ENCODE measurements at places on chromosomes 2 and 18.
A peak's percentile ranks its signal among the peaks of the same experiment; 100 is the strongest.

- no peak for DNase-seq
Observed at GRCh38 chr2:54597153-54597848, 126.2 kb upstream of the EML6 start.

- DNase-seq, result no peak
Observed at GRCh38 chr2:144595279-144595678, 75.4 kb upstream of the ZEB2 start.

DNA sequence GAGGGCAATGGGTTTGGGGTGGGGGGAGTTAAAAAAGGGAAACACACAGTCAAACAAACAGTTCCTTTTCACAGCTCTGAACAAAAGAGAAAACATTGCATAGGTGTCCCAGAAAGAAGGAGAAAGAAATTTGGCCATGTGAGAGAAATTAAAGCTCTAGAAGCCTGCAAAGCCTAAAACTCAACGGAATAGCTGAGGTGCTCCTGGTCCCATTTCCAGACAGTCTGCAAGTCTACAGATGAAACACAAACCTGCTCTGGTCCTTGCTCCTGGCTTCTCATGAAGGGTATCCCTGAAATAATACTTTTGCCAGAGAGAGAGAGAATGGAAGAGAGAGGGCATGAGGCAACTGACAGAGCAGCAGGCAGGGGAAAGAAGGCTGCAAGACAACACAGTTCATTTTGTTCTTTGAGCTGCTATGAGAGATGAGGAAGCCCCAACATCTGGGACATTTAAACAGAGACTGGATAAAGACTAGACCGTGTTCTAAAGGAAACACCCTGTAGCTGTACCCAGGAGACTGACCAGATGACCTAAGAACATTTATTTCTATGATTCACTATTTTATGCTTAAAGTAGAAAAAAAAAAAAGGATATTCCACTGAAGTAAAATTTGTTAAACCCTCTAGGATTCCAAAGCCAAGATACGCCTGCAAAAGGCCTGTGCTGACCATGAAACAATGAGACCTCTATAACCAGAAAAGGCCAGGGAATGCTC lies 57.3 kb upstream of the CYP26B1 start:
- DNase-seq, result no peak

- DNase-seq, result no peak
Observed at GRCh38 chr2:49004036-49004626, 150.2 kb downstream of the FSHR start.

- DNase-seq, result no peak
Observed at GRCh38 chr2:36528274-36528673, 69.7 kb downstream of the FEZ2 start.

DNA sequence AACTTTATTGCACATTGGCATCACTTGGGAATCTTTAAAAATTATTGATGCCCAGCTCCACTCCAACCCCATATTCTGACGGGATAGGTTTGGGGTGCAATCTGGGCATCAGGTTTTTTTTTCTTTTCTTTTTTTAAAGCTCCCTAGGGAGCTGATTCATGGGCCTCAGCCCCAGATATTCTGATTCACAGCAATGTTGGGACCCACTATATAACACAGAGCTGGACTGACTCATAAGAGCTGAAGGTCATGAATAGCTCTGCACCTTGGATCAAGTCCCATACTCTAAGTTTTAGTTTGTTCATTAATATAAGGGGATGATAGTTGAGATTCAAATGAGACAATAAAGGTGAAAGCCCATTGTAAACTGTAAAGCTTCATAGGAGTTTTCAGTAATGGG lies 191.1 kb upstream of the REV1 start:
- no peak for DNase-seq

DNA sequence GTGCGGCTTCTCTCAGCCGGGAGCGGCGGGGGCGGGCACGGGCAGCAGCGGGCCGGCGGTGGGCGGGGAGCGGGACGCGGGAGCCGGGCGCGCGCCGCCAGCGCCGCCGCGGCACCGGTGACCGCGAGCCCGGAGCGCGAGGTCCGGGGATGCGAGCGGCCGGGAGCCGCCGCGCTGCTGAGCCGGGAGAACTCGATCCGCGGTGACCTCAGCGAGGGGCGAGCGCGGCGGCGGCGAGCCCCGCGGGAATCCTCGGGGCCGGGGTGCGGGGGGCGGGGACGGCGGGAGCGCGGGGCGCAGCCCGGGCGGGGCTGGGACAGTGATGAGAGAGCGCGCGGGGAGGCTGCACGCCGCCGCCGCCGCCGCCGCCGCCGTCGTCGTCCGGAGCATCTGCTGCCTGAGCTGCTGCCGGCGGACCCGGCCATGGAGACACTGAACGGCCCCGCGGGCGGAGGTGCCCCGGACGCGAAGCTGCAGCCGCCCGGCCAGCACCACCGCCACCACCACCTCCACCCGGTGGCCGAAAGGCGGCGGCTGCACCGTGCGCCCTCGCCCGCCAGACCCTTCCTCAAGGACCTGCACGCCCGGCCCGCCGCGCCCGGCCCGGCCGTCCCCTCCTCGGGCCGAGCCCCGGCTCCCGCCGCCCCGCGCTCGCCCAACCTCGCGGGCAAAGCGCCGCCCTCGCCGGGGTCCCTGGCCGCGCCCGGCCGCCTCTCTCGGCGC lies at the start of gene MTCL1:
Gene MTCL1, plus strand, starts transcription at position 319 of the 723 bp plus-strand sequence. Its CDS starts 105 bp downstream, at position 424.
- DNase-seq, result no peak

- DNase-seq, result no peak
Observed at GRCh38 chr18:63342206-63342605, 22.6 kb upstream of the BCL2 start.

DNA sequence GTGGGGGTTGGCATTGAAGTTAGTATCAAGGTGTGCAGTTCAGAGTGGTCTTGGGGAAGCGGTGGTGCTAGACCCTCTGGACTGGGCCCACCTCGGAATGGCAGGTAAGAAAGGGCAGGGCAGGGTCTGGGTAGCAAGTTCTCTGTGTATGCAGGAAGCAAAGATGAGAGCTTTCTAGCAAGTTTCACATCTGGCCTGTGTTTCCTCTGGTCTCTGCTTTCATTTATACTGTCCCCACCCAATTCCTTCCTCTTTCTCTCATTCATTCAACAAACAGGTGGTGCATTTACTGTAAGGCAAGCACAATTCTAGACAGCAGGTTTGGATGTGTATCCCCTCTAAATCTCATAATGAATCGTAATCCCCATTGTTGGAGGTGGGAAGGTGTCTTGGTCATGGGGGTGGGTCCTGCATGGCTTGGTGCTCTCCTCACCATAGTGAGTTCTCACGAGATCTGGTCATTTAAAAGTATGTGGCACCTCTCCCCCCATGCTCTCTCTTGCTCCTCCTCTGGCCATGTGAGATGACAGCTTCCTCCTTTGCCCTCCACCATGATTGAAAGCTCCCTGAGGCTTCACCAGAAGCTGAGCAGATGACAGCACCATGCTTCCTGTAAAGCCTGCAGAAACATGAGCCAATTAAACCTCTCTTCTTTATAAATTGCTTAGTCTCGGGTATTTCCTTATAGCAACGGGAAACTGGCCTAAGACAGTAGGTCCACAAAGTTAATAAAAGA lies 51.8 kb downstream of the PKDCC start:
- DNase-seq, result no peak

DNA sequence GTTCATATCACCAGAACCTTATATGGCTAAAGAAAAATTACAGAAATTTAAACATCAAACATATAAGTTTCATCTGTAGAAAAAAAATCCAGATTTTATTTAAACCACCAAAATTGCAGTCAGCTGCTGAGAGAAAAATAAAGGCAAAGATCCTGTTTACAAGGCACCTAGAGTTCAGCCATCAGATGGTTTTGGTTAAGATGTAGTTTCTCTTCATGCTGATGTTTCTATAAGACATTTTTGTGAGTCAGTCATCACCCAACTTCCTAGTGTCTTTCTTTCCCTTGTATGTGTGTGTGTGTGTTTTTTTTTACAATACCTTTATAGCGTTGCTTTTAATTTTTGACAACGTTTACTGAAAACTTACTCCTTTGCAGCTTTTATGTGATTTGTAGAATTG lies 26.1 kb upstream of the MMADHC start:
- DNase-seq, result no peak

- no peak for DNase-seq
Observed at GRCh38 chr2:58532641-58533040, 291.5 kb upstream of the FANCL start.

- peak; percentile 21 for DNase-seq
Observed at GRCh38 chr2:9800975-9801726, 42.1 kb upstream of the TAF1B start.

DNA sequence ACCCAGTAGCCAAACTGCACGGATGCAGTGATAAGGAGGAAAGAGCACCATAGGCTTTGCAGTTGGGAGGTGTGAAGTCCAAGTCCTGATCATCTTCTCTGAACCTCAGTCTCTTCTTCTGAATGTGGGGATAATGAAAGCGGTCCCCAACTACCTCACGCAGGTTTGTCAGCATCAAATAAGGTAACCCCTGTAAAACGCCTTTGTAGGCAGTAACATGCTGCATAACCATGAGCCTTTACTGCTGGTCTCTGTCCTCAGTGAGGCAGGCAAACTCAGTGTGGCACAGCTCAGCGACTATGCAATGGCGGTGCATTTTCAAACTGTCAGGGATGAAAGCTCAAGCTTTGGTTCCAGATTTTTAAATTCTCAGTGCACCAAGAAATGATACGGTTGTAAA lies 46.1 kb downstream of the DNMT3A start:
- no peak for DNase-seq

DNA sequence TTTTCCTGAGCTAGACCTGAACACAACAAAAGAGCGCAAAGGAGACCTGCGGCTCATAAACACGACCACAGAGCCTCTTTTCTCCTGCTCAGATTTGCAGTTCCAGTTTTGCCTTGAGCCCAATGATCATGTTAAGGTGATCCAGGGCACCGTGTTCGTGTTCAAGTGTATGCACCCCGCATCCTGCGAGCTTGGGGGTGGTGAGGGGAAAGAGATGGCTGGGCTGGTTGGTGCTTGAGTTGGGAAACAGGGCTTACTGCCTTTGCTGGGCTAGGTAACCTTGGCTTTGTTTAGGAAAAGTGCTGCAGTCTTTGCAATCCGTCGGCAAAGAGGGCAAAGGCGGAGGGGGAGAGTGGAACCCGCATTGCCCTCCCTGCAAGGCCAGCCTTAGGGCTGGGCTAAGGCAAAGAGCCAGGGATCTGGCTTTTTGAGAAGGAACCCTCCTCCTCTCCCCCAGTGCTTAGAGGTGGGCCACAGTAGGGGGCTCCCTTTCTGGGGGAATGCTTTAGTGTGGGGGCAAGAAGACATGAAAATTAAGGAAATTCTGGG lies 1.3 kb downstream of the HOXD10 start:
- DNase-seq, result no peak

GRCh38 chr18:5463831-5464230 lies 80.0 kb downstream of the EPB41L3 start:
- DNase-seq, result no peak

GRCh38 chr2:42187886-42188285 lies 18.7 kb downstream of the EML4 start:
- DNase-seq, result no peak
